ENCODE measurements at places on chromosomes 7 and 10.

DNA sequence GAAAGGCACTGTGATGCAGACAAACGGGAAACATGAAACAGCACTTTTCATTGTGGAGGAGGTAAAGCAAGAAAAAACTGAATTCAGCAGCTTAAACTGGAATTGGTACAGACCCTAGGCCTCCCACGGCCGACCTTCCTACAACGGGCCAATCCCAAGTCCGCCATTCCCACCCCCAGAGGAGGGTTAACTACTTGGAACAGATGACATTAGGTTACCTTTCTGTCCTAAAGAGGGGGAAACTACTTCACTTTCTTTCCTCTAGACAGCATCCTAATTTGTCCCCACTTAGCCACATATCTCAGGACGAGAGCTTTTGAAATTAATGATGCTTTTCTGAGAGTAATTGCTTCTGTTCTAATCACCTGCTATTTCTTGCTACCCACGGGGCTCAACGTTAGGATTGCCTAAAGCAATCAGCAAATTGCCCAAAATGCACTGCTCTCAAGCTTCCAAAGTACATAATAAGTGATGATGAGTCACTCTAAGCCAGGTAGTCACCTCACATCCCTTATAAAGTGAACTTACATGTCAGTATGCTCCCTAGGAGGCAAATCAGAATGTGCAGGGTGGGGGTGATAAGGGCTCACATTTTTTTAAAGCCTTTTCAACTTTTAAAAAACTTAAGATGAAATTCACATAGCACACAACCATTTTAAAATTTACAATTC, 36.7 kb downstream of the LSM5 start:
- DNase-seq, result no peak

- DNase-seq, result no peak
Measured at GRCh38 chr10:107647462-107647861, 483.0 kb upstream of the SORCS1 start.

DNA sequence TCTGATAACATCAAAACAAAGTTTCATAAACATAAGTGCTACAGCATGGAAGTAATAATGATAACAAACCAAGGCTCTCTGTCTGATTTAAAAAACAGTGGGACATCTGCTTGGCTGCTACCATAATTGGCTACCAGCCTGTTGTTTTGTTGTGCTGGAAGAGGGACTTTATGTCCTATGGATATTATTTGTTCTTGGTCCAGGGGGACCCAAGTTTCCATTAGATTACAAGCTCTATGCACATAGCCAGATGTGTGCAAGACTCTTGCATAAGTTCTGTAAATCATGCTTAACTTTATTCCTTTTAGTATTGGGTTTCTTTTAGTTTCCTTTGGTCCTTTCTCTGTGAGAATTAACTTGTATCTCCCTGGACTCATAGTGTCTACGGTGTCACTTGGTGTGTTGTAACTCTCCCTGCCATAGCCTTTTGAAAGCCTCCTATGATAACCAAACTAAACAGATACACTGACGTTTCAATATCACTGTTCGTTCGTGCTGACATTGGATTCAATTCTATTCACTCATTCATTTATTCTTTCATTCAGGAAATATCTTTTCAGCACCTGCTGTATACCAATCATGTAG, 41.4 kb upstream of the CD36 start:
- no peak for DNase-seq

DNA sequence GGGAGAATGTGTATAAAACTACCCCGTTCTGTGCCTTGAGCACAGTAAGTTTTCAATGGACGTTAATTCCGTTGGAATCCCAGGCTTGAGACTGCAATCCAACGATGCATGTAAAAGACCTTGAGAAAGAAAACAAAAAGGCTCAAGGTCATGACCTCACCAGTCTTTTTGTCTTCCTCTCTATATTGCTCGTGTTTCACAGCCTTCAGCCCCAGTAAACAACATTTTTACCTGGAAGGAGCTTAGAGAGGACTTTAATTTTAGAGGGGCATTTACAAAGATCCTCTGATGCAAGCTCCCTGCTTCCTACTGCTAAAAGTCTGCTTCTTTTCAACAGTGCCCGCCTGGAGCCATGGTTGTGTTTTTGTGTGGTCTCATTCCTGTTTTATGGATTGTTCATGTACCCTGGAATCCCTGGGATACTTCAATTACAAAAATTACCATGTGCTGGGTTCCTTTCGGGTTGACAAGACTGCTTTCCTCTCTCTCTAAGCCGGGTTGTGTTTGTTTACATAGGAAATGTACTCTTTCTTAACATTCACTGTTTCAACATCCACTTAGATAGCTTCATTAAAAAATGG, 320.1 kb upstream of the NFE2L3 start:
- no peak for DNase-seq

DNA sequence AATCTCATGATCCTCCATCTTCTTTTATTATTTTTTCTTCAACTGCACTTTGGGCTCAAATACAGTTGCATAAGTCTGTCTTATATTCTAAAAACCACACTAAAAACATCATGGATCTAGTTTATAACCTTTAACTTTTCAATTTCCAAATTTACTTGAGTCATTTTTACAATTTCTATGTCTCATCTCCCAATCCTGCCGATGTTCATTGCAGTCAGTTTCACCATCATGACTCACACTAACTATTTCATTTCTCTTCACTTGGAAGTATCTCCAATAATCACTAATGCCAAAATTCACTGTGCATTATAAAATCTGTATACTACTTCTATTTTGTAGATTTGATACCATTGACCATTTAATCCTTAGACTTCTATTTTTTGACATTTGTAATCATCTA, 806.9 kb upstream of the SORCS1 start:
- DNase-seq, result no peak

- no peak for DNase-seq
Measured at GRCh38 chr7:115135769-115136410, 214.0 kb downstream of the MDFIC start.

DNA sequence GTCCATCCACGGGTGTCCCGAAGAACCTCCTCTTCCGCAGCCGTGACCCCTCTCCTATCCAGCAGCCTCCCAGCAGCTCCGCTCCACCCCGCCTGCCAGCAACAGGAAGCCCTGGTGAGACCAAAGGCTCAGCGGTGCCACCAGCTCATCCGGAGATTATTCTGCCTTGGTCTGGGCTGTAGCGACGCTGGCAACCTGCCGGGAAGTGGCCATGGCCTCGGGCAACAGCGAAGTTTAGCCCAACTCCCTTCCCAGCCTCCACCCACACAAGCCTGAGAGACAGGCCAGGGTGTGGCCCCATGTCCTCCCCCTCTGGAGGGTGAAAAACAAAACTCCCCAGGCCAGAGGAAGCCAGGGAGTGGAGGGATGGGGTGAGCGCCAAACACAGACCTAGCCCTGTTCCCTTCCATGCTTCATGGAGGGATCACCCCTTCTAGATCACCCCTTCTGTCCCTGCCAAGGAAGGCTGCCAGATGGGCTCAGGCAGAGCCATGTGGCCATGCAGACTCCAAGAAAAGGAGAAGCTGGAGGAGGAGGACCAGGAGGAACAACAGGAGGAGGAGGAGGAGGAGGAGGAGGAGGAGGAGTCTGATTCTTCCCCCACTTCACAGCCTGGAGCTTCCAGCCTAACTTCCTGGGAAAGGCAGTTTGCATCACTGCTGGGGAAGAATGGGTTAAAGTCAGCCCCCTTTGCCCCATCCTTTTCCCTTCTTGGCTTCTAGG, 918 bp downstream of the CALHM2 start:
- no peak for DNase-seq

- no peak for DNase-seq
Measured at GRCh38 chr7:134766779-134767519, 12.5 kb upstream of the CALD1 start.

- DNase-seq, result no peak
Measured at GRCh38 chr10:98858525-98858924, 377.1 kb downstream of the HPSE2 start.

- no peak for DNase-seq
Measured at GRCh38 chr10:71980181-71981014, 16.2 kb downstream of the CHST3 start.
